ENCODE measurements at places on chromosomes 1 and 21.
A peak's percentile ranks its signal among the peaks of the same experiment; 100 is the strongest.

GRCh38 chr1:235391874-235392273 is 24.6 kb downstream of the TBCE start:
- peak; percentile 44 for DNase-seq

- DNase-seq = peak; percentile 76
These were observed 5.0 kb downstream of the SRARP start for GRCh38 chr1:16009030-16009460.

DNA sequence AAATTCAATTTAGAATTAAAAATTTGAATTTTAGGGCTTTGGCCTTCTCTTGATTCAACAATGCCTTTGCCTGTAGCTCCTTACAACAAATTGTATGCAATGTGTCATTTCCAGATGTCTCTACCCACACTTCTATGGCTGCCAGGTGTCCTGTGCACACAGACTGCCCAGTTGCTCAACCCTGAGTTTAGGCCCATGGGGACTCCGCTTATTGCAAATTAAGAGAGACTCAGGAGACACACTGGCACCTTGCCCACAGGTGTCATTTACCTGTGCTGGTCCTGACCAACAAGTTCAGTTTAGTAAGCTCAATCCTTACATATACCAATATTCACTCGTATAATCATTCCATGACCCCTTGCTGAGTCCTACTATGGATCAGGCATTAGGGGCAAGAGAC is 236.1 kb downstream of the OMA1 start:
- DNase-seq = no peak

DNA sequence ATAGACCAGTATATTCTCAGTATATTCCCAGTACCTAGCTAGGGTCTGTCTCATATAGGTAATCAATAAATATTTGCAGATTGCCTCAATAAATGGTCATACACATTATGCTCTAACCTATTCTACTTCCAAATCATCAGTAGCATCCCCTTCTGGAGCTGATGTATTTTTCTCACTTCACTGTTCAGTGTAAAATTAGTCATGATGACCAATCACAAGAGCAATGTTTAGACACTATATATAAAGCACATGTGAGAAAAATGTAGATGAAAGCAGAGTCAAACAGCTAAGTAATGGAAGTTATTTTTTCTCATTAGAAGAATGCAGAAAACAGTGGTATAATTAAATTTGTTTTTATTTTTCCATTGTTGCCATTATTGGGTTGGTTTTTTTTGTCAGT is 34.7 kb downstream of the EPRS1 start:
- DNase-seq = peak; percentile 20

DNA sequence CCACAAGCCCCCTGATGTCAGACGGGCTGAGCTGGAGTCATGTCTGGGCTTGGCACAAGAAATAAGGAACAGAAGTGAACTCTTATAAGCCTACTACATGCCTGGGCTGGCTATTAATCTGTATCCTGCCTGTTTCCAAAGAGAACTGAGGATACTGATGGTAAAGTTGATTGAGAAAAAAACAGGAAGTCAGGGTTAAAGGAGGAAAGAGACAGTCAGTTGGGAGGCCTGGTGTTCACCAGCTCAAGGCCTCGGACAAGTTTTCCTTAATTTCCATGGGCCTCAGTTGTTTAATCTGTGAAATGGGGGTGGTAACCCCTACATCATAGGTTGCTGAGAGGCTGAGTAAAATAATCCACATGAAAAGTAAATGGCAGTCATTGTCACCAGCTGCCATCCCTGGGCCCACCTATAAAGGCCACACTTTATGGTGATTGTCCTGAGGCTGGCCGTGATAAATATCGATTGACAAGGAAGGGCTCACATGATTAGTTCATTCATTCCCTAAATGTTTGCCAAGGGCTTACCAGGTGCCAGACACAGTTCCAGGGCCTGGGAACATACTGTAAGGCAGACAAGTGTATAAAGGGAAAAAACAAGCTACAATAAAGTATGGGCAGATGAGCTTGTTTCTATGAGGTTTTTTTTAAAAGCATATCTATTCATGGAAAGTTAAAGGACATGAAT is 2.8 kb downstream of the ALDH4A1 start:
- DNase-seq = no peak

- DNase-seq = peak; percentile 53
These were observed 88.2 kb upstream of the ABCD3 start for GRCh38 chr1:94329986-94330385.

GRCh38 chr21:27202301-27202700 is 235.4 kb upstream of the ADAMTS5 start:
- DNase-seq = peak; percentile 56

GRCh38 chr1:53637511-53638359 is 101.2 kb downstream of the GLIS1 start:
- no peak for DNase-seq

DNA sequence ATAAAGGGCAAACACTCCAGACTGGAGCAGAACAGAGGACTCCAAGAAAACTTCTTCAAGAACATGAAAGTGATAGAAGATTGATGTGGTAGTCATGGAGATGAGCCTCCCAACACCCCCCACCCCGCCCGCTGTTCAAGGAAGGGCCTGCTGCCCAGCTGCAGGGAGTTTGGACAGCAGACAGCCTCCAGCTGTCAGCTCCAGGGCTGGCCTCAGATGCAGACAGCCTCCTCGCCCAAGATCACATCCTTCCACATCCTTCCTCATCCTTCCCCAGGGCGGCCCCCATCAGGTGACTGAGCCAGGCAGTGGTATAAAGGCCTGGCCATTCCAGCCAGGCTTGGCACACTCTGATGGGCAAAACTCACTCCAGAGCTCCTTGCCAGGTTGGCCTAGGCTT is 24.6 kb downstream of the HMGN2 start:
- no peak for DNase-seq

DNA sequence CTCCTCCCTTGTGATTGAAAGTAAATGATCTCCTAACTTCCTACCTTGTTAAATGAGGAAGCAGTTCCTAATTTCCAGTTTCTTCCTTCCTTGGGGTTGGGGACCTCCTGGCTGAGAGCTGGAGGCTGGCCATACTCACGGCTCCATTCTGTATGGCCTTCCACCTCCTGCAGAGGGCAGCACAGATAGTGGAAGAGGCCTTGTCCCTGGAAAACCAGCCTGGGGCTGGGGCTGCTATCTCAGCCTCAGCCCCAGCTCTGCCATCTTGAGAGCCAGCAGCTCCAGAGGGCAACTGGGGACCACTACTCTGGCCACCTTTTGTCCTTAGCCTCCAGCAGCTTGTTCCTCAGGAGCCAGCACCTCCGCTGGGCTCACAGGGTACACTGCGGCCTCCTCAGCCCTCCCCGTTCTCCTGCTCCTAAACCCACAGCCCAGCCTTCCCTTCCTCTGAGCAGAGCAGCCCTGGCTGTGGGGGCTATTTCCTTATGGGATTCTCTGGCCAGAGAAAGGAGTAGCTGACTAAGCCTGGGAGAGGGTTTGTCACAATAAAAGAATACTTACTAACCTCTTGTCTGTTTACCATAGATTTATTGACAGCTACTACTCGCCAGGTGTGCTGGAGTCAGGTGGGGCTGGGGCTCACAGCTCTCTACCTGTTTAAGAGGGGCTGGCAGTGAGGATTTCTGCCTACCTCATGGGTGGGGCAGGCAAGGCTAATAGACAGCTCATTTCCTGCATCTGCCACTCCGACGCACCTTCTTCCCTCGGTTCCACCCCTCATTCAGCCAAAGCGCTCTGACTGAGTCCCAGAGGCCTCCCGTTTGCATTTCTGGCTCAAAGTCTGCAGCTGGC is 6.3 kb downstream of the TMEM234 start:
- DNase-seq = peak; percentile 78

DNA sequence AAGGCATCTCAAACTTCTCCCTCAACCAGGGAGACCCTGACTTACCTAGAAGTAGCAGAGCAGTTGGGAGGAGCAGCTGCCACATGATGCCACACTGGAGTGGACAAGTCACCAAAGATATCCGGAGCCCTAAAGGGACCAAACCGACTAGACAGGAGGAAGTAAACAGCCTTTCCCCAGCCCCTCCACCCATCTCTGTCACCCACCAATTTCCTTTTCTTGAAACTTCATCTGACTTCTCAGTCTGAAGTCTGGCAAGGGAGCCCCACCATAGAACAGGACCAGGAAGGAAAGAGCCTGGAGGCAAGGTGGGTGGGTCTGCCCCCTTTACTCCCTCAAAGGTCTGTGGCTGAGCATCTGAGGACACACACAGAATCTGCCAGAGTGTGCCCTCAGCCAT is at the start of gene FCGR3A:
Gene FCGR3A (minus strand): TSS at position 167 of the 400 bp plus-strand sequence. CDS start 82 bp downstream, at position 85.
- no peak for DNase-seq

- no peak for DNase-seq
These were observed 55.1 kb downstream of the KIF26B start for GRCh38 chr1:245209658-245210435.

DNA sequence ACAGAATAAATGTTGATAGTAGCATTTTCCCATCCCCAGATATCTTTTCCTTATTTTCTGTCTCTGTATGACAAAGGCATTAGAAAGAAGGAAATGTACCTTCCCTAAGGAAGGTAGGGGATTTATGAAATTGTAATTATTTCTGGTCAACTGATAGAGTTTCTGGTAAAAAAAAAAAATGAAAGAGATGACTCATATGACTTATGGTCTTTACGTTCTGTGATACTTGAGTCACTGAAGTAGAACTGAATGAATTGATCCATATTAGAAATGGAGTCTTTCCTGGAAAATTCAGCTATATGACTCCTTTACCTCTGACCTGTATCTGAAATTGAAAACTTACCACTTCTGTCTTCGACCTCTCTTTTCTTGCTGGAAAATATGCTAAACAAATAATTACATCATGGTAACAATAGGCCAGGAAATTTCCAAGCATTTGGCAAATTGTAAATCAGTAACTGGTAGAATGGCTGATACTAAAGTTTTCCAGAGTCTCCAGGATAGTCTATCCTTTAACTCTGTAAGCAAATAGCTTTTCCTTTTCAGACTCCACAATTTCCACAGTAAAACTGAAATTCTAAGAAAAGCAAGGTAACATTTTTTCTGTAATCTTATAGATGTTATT is 364.3 kb upstream of the PTBP2 start:
- no peak for DNase-seq

GRCh38 chr1:194104247-194104844 is 917.9 kb upstream of the B3GALT2 start:
- peak; percentile 3 for DNase-seq

GRCh38 chr1:65508051-65508450 is 87.6 kb downstream of the LEPR start:
- DNase-seq = peak; percentile 77

DNA sequence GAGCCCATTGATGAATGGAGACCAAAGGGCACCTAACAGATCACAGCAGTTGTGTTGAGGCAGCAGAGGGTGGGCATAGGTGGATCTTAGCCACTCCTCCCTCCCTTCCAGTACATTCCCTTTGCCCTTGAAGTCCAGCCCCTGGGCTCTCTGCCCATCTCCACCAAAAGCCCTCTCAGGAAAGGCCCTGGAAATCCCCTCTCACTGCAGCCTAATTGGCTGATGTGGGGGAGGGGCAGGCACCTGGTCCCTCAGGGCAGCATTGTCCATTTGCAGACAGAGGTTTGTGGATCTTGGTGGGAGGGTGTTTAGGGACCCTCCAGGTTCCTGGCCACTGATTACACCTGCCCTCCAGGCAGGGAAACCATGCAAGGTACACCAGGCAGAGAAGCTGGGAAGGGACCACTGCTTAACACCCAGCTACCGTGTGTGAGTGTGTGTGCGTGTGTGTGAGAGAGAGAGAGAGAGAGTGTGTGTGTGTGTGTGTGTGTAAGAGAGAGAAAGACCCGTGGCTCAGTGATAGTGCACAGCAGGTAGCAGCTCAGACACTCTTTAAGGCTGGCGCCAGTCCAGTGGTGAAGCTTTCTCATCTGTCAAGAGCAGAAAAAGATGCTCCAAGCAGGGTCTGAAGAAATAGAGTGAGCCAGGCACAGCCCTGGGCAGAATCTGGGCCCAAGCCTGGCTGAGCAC is 71.1 kb downstream of the MATN1 start:
- no peak for DNase-seq

GRCh38 chr1:119467219-119467618 is 39.8 kb upstream of the HSD3B1 start:
- no peak for DNase-seq

GRCh38 chr1:194044892-194045291 is 858.5 kb upstream of the B3GALT2 start:
- DNase-seq = no peak

GRCh38 chr1:87333692-87334347 is 5.1 kb downstream of the LMO4 start:
- DNase-seq = no peak

GRCh38 chr21:39367783-39368182 is 18.9 kb upstream of the HMGN1 start:
- no peak for DNase-seq

GRCh38 chr1:66712839-66713238 is 39.4 kb upstream of the DYNLT5 start:
- DNase-seq = no peak

DNA sequence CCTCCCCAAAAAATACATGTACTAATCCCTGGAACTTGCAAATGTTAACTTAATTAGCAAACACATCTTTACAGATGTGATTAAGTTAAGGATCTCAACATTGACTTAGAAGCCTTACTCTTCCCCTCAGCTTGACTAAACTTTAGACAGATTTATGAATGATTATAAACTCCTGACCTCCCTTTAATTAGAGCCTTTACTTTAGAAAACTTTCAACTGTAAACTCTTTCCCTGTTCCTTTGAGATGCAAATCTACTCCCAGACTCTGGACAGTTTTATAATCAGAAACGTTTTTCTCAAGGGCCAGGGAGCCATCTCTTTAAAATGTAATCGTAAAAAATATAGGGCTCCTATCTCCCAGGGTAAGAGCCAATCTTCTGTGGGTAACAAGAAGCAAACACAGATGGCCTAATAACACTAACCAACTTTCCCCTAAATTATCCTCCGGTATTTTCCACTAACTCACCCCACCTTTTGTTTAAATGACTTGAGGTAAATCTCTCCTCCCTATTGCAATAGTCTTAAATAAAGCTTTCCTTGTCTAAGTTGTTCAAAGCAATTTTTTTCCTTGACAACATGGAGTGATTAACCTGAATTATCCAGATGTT is 284.1 kb downstream of the BRINP3 start:
- no peak for DNase-seq

GRCh38 chr21:45959779-45960390 is 21.7 kb upstream of the COL6A1 start:
- DNase-seq = no peak

GRCh38 chr1:183089025-183089639 is 65.9 kb downstream of the LAMC1 start:
- no peak for DNase-seq

All from EH (cell line).